ENCODE measurements at places on chromosomes 12 and 14.

DNA sequence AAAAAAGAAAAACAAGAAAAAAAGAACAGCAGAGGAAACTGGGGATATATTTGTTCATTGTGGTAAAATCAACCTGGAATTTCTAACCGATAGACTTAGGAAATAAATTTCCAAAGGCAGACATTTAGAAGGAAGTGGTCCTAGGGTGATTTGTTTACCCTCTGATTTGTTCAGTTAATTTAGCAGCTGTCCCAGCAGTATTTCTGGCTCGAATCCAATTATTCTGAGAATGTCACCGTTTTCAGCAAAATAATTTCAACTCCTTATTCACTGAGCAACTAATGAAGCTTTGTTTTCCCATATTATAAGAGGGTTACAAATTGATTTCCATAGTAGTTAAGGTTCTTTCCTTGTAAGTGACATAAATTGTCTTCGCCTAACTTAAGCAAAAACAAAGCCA, 285.2 kb upstream of the SYT10 start:
- DNase-seq, result no peak

DNA sequence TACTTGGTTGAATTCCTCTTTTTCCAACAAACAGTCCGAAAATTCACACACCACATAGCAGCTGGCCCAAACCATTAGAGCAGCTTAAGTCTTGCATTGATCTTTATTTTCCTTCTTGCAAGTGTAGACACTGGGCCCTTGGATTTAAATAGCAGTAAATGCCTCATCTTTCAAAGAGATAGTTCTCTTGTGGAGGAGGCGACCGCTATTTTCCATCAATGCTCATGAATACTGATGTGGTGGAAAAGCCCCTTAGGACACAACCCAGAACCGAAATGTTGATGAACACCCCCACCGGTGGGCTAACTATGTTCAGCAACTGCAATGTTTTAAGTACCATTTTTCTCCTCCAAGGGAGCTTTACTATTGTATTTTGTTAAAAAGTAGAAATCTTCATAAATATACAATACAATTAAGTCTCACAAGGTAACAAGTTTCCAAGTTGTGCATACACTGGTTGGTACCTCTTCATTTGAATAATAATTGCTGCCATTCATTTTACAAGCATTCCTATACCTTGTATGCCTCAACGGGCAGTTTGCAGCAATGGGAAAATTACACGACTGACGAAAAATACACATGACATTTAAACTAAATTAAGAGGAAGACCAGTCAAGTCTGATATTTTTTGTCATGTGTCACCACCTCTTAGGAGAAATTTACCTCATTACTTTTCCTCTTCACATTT, 18.0 kb downstream of the NIN start:
- no peak for DNase-seq

DNA sequence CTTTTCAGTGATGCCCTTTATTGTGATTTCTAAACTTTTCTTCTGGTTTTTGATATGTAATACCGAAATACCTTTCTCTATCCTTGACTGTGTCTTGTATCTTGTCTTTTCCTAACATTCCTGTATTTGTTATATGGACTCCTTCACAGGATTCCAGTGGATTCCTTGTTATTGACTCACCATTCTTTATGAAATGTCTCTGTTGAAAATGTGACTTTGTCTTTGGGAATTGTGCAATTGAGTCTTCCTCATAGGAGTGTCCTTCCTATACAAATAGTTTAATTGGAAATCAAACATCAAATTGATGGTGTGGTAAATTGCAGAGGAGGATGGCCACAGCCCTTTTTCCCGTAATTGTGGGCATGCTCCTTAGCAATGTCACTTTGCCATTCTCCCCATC, 296.6 kb upstream of the KITLG start:
- DNase-seq, result no peak

DNA sequence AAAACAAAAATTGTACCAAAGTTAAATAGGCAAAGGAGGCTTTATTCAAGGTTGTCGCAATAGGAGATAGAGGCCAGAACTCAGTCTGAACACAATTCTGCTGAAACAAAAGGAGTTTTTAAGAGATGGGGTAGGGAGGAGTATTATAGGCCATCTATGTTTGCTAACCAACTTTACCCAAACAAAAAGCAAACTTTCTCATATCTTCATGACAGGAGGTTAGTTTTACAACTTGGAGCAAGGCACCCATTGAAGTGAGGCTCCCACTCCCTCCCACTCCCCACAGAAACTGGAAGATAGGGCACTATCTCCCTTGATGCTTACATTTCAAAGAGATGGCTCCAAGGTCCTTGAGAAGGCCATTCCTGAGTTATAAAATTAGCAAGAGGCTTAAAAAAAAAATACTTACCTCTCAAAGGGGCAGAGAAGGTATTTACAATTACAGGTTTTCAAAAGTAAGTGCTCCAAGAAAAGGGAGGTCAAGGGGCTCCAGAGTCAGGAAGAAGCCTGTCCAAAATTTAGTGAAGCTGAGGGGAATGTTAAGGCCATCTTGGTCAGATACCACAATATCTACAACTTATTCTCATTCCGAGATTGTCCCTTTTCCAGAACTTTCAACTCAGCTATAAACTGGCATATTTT, 84.4 kb upstream of the DHRS4 start:
- no peak for DNase-seq

- no peak for DNase-seq
Measured at GRCh38 chr14:103123634-103124500, 606 bp downstream of the TNFAIP2 start.

DNA sequence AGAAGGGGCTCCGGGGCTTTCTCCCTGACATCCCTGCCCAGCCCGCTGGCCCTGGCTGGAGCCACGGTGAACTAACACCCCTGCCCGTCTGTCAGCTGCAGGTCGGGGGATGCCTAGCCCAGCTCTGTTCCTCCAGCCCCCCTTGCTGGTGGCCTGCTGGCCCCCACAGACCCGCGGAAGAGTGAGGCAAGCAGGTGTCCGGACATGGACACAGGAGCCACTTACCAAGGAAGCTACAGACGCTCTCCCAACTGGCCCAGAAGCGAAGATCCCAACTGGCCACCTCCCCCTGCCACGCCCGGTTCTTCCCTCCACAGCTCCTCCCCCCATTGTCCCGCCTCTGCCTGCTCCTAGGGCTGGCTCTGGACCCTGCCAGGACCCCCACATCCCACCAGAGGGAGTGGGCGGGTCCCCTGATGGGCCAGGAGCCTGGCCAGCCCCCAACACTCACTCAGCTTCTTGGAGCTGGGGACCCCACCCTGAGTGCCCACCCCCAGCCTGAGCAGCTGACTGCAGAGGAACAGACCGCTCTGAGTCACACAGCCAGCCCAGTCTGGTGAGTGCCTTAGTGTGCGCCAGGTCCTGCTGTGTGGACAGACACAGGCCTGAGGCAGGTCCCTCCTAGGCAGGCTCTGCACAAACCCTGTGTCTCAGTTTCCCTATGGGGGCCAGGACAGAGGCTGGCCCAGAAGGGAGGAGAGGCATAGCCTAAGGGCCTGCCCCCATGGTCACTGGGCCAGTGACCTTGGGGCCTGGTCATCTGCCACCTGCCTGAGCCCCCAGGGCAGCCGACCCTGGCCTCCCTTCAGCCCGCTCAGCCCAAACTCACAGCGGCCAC, 7.7 kb downstream of the AHNAK2 start:
- no peak for DNase-seq

- no peak for DNase-seq
Measured at GRCh38 chr12:130593056-130593455, 123.0 kb downstream of the RIMBP2 start.

- no peak for DNase-seq
Measured at GRCh38 chr14:89480278-89480677, 63.2 kb upstream of the FOXN3 start.

- DNase-seq, result no peak
Measured at GRCh38 chr12:108699955-108700563, 31.3 kb downstream of the CORO1C start.

GRCh38 chr12:91138337-91138920, 27.1 kb upstream of the LUM start:
- DNase-seq, result no peak
